ENCODE measurements at places on chromosomes 13 and 19.

- DNase-seq: no peak
These were observed 278.6 kb upstream of the EDNRB start for GRCh38 chr13:78197231-78197630.

DNA sequence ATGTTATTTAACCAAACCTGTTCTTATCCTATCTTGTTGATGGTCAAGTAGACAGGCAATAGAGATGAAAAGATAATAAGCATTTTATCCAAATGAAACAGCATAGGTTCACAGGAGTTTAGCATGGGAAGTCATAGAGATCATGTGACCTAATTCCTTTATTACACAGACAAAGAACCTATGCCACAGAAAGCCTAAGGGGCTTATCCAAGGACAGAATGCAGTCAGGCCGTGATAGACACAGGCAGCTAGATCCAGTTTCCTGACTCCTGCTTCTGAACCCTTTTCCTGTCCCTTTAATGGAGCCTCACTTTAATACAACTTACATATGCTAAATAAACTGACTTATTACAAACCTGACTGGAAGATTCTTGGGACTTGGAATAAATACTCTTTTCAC, 532.1 kb downstream of the IRS2 start:
- DNase-seq: no peak

GRCh38 chr19:46536391-46536790, 40.7 kb upstream of the PNMA8B start:
- no peak for DNase-seq

GRCh38 chr13:80931766-80932165, 590.8 kb upstream of the SPRY2 start:
- DNase-seq: peak; percentile 12

DNA sequence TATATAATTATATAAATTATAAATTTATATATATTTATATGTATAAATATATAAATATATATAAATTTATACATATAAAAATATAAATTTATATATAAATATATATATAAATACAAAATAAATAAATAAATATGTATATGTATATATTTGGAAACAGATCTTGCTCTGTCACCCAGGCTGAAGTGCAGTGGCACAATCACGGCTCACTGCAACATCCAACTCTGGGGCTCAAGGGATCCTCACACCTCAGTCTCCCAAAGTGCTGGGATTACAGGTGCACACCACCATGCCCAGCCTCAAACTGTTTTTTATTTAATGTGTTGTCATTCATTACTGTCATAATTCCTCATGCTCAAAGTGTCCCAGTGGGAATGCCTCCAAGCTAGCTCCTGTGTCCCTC, 25.2 kb upstream of the PDCD5 start:
- DNase-seq: no peak

GRCh38 chr13:43057653-43058317, 34.4 kb downstream of the DNAJC15 start:
- no peak for DNase-seq

GRCh38 chr19:6717036-6717435, 3.4 kb downstream of the C3 start:
- DNase-seq: no peak

GRCh38 chr13:64276232-64276631, 2860.6 kb upstream of the PCDH20 start:
- DNase-seq: no peak

DNA sequence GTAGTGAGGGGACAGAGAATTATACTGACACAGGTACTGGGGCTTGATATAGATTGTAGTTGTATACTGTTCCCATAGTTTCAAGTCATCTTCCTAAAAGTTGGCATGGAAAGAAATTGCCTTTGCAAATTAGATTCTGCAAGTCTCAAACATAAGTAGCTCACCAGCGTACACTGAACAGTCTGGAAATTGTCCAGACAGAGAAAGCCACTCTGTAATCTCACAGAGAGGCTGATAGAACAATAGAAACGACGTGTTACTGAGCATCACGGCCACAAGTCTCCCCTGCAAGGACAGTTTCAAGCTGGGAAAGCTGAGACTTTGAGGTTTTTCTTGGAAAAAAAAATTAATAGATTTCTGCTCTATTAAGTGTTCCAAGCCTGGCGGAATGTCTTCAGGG, 228.6 kb downstream of the DNAJC15 start:
- no peak for DNase-seq

- peak; percentile 74 for DNase-seq
These were observed 193.6 kb downstream of the KCNRG start for GRCh38 chr13:50208826-50209335.

DNA sequence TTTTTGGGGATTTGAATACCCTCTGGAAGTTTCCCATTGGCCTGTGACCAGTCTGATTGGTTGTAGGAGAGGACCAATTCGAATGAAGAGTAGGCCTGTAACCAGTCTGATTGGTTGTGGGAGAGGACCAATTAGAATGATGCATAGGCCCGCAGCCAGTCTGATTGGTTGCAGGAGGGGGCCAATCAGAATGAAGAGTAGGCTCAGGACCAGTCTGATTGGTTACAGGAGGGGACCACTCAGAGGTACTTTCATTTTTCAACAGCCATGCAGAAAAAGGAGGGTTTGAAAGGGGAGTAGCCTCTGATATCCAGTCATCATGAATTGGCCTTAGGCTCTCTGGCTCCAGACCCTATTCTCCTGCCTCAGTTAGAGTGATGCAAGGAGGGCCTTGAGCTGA, 30.4 kb upstream of the SLC1A5 start:
- no peak for DNase-seq

- peak; percentile 91 for DNase-seq
These were observed 47.6 kb downstream of the PTPRS start for GRCh38 chr19:5292822-5293611.

DNA sequence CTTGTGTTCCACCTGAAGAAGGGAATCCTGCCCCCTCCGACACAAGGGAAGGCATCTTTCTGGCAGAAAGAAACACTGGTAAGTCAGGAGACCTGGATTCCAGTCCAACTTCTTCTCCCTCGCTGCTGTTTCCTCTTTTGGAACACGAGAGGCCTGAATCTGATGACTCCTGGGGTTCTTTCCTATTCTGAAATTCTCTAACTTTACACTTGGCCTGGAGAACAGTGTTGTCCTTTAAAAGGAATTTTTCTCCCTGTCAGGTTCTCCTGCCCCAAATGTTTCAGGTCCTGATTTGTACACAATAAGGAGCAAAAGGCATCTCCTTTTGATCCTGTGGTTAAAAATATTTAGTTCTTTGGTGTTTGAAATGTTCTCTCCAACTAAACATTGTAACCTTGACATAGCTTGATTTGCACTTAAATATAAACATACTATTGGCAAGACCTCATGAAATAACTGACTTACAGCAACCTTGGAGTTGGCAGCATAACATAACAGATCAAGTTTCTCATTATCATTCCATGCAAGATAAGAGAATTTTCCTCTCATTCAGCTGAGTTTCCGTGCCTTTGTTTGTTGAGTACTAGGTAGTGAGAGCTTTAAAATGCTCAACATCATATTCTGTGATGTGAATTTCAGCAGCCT, 244.8 kb downstream of the COG6 start:
- no peak for DNase-seq

GRCh38 chr19:44987148-44987675, 14.1 kb upstream of the RELB start:
- no peak for DNase-seq

DNA sequence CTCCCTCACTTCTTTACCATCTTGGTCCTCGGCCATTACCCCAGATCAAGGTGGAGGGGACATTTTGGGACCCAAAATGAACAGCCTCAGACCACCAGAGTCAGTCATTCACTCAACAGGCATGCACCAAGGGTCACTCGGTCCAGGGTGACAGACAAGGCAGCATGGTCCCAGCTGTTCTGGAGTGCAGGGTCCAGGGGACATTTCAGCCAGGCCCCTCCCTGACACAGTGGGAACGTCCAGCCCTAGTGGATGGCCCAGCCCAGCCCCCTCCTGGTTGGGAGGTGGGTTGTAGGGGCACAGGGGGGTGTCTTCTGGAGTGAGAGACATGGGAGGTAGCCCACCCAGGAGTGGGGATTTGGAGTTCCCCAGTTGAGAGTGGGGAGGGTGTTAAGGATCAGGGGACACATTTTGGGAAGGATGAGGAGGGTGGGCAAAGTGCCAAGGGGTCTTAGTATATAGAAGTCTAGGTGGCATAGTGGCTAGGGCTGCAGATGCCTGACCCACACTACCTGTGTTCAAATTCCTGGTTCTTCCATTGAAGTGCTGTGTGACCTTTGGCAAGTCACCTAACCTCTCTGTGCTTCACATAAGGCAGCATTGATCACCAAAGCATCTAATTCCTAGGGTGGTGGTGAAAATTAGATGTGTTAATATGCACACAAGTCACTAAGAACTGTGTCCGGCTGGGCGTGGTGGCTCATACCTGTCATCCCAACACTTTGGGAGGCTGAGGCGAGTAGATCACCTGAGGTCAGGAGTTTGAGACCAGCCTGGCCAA, 2.5 kb upstream of the FCER2 start:
- no peak for DNase-seq

Measured in femur (tissue), 1 donor.